Stimulated activated CD8-positive, alpha-beta memory T cell treated with anti-CD3 and anti-CD28 coated beads, Interleukin-4, amount 100 ng/mL, for 24 hours (primary cell): ENCODE measurements at places on chromosomes 1 and 21.

GRCh38 chr1:247435030-247435758 is 19.2 kb downstream of the NLRP3 start:
- no peak for DNase-seq

DNA sequence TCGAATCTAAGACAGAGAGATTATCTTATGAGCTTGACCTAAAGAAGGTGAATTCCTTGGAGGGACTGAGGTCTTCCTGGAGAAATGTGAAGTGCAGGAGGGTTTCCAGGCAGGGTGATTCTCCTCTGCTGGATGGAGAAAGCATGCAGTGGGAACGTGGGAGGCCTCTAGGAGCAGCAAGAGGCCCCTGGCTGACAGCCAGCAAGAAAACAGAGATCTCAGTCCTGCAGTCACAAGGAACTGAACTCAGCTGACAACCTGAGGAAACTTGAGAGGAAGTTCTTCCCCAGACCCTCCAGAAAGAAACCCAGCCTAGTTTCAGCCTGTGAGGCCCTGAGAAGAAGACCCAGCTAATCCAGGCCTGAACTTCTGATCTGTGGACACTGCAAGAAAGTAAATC is 345.9 kb downstream of the FAM72C start:
- DNase-seq = no peak

GRCh38 chr1:230824919-230825721 is 43.2 kb downstream of the C1orf198 start:
- no peak for DNase-seq

GRCh38 chr1:182713939-182714338 is 29.6 kb upstream of the RGS8 start:
- no peak for DNase-seq

- no peak for DNase-seq
Measured at GRCh38 chr1:173424143-173424542, 53.0 kb upstream of the PRDX6 start.

DNA sequence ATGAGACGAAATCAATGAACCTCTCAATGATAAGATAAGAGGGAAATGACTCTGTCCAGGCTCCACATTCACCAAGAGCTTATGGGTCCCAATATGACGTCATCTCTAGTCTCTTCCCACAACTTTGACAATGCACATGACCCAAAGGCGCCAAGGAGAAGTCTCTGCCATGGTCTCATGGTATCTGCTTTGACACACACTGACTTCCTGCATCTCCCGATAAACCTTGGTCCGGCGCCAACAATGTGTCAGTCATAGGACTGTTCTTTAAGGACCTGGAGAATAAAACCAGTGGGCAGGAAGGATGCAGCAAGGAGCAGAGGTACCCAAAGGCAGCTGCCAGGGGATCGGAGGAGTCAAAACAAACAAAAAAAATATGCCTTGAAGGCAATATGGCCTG is 46.9 kb upstream of the TMEM51 start:
- no peak for DNase-seq

DNA sequence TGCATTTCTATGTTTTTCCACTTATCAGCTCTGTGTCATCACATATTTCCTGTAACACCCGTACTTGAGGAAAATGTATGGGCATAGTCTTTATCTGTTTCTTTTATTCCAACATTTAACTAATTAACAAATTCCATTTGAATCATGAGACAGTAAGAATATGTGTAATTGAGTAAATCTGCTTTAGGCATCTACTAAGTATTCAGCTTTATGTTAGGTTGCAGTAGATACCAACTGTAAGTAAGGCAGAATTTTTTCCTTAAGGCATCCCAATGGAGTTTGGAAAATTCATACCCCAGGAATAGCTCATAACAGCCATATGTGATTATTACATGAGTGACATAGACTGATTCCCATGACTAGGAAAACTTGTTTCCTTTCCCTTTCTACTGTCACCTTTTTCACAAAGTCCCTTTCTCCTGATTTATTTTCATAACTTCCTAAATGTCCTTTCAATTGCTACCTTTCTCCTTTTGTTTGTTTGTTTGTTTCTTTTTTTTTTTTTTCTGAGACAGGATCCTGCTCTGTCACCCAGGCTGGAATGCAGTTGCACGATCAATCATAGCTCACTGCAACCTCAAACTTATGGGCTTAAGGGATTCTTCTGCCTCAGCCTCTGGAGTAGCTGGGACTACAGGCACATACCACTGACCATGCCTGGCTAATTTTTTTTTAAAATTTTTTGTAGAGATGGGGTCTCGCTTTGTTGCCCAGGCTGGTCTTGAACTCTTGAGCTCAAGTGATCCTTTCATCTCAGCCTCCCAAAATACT is 59.8 kb upstream of the CACYBP start:
- no peak for DNase-seq

- DNase-seq = no peak
Measured at GRCh38 chr1:66384258-66384921, 149.6 kb upstream of the SGIP1 start.

GRCh38 chr21:38952890-38953289 is 147.2 kb downstream of the ETS2 start:
- no peak for DNase-seq

DNA sequence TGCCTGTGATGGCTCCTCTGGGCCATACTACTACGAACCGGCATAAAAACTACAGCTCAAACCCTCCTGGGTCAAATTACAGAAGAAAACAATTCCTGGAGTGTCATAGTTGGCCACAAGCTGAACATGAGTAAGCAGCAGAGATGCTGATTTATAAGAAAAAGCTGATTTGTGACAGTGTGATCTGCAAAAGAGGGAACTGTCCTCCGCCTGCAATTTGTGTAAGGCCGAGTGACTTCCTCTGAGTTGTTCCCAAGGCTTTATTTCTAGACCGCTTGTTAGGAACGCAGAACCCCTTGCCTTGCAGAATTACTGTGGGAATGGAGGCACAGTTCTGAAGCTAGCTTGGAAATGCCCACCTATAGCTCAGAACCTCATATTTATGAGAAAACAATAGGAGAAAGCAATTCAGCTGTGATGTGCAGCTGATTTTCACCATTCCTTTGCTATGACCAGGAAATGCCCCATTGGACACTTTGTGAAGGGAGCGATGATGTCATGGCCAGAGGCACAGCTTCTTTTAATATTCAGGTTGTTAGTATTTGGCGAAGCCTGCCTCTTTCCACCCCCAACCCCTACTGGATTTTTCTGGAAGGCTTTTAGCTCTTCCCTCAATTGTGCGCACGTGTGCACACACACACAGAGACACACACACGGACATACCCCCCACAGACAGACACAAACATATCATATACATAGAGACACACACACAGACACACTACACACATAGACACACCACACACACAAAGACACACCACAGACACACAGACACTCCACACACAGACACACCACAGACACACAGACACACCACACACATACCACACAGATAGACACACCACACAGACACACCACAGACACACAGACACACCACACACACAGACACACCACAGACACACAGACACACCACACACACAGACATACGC is 47.6 kb downstream of the IER5 start:
- DNase-seq = no peak

DNA sequence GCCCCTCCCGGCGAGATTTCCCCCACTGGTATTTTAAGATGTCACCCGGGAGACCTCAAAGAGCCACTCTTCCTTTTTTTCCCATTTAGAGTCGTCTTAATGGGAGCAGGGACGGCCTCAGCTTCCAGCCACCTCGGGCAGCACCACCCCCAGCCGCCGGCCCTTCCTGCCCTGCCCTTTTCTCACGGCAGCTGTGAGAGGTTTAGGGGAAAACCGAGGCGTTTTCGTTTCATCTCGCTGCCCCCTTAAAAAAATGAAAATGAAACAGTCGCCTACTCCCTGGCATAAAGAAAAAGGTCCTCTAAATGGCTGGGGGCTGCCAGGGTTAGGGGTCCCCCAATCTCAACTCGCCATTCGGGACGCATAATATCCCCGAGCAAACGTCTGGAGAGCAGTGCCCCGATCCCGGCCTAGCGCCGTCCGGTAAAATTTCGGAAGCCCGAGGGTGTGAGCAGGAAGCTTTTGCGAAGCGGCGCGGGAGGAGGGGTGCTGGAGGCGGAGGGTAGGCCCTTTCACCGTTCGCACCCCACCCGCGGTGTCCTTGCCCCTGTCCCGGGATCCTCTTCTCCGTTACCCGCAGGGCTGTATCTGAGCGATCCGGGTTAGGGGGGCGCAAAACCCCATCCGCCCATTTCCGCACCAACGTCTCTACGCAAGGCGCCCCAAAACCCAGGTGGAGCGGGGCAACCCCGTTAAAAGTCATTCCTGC is 1.2 kb downstream of the RUNX3 start:
- DNase-seq = no peak

- no peak for DNase-seq
Measured at GRCh38 chr21:14620152-14620551, 74.0 kb upstream of the SAMSN1 start.
